Activated CD4-positive, alpha-beta T cell treated with anti-CD3 and anti-CD28 coated beads, Interleukin-2, amount 10 ng/mL, durations not matched to agents 24 days and 14 days (primary cell): ENCODE measurements at places on chromosomes 13 and 19. TPM values are rescaled to one million over a fixed set of nuclear protein-coding genes. Genes with fewer than 3 reads are reported as not detected.

Gene KCNJ14
- total RNA-seq = 2.4 TPM in 2 replicates

Gene NKPD1
- total RNA-seq = 0.16 and 0.28 TPM in 2 replicates

Gene BSPH1
- not detected in 2 replicates for total RNA-seq

Gene CNFN
- not detected in 2 replicates for total RNA-seq

Gene WDR88
- total RNA-seq = not detected in 2 replicates

Gene PLPPR2
- total RNA-seq = 2.3 TPM in 2 replicates
